Psoas muscle (tissue), 8 donors: ENCODE measurements at places on chromosomes 5 and 9.

- DNase-seq: no peak
Observed at GRCh38 chr5:40437452-40437861, 242.3 kb upstream of the PTGER4 start.

DNA sequence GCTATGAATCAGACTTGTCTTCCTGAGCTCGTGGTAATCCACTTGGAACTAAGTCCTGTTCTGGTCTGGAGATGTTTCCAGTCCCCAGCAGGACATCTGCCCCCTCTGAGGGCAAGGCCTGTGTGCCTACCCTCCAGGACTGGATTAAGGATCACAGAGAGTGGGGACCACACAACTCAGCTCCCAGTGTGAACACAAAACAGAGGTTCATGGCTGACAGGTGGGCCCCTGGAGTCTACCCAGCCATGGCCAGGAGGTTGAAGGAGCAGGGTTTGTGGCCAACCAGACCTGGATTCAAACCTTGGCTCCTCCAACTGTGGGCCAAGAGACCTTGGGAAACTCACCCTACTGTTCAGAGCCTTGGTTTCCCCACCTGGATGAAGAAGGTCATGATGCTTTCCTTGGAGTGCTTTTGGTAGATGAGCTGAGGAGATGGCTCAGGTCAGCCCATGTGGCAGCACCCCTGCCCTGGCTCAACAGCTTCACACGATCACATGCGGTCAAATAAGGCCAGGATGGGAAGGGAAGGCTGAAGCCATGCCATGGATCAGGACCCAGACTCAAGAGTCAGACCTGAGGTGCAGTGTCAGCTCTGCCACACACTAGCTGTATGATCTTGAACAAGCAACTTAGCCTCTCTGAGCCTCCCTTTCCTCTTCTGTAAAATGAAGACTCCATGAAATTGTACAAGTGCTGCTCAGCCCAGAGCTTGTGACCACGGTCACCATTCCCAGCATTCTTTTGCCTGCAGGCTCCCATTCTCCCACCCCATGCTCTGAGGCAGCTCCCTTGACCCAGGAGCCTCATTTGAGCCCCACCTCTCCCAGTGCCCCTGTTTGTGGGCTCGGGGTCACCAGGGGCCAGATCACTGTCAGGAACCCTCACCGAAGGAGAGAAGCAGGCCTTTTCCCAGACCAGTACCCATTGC lies 27.3 kb upstream of the ANGPTL2 start:
- DNase-seq: no peak

- DNase-seq: no peak
Observed at GRCh38 chr9:86626802-86627201, 272.6 kb upstream of the TUT7 start.

GRCh38 chr5:176901260-176902101 lies 2.3 kb upstream of the HK3 start:
- DNase-seq: no peak

DNA sequence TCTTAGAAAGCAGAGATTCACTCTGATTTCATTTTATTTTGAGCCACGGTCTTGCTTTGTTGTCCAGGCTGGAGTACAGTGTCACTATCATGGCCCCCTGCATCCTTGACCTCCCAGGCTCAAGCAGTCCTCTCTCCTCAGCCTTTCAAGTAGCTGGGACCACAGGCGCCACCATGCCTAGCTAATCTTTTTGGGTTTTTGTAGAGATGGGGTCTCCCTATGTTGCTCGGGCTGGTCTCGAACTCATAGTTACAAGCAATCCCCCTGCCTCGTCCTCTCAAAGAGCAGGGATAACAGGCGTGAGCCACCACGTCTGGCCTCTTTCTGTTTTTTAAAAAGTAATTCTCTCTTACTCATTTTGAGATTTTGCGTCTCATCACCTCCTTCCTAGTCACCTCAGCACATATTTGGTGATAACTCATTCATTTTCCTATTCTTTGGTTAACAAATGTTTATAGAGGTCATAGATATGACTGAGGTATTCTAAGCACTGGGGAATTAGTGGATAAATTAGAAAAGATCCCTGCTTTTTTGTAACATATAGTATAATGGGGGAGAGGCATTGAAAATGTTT lies 10.8 kb upstream of the DCP2 start:
- no peak for DNase-seq

DNA sequence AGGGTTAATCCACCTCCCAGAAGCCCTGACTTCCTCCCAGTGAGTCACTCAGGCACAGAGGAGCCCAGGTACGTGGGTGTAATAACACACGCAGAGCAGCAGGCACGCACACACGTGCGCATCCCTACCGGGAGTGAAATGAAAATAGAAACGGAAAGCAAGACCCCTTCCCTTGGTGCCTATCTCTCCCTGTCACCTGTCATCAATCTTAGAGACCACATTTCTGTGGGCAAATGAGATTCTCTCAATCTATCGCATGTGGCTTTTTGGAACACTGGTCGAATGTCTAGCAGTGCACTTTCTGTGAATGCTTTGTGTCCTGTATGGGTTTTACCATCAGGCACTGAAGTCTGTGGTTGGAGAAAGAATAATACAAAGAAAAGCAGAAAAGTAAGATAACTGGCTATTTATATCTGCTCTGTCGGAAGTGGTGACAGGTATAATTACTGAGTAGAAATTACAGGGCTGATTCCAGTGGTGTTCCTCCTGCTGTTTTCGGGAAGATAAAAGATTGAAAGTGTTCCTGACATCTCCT lies 137.7 kb upstream of the GRIA1 start:
- DNase-seq: no peak

DNA sequence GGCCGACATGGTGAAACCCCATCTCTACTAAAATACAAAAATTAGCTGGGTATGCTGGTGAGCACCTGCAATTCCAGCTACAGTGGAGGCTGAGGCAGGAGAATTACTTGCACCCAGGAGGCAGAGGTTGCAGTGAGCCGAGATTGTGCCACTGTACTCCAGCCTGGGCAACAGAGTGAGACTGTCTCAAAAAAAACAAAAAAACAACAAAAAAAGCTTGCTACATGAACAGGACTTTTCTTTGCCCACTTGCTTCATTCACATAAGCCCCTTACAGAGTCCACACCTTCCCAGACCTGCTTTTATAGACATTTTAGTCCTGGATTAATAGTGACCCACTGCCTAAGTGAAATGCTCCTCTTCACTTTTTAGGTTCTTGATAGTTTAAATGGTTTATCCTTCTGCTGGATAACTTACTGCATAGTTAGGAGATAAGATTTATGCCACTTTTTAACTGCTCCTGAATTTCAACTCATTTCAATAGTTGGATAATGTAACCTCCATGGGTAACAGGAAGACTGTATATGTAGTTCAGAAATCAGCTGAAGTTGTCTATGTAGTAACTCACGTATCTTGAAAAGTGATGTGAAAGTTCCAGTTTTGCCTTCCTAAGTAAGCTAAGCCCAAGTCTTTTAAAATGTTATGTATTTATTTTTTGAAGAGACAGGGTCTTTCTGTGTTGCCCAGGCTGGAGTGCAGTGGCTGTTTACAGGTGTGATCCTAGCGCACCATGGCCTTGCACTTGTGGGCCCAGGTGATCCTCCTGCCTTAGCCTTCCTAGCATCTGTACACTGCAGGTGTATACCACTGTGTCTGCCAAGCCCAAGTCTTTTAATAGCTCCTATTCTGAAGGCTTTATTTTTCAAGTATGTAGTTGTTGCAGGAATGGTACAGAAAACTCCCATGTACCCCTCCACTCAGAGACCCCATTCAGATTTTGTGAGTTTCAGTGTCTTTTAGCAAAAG lies 19.7 kb downstream of the SUB1 start:
- DNase-seq: no peak

- no peak for DNase-seq
Observed at GRCh38 chr5:59529239-59529638, 364.3 kb downstream of the PDE4D start.

DNA sequence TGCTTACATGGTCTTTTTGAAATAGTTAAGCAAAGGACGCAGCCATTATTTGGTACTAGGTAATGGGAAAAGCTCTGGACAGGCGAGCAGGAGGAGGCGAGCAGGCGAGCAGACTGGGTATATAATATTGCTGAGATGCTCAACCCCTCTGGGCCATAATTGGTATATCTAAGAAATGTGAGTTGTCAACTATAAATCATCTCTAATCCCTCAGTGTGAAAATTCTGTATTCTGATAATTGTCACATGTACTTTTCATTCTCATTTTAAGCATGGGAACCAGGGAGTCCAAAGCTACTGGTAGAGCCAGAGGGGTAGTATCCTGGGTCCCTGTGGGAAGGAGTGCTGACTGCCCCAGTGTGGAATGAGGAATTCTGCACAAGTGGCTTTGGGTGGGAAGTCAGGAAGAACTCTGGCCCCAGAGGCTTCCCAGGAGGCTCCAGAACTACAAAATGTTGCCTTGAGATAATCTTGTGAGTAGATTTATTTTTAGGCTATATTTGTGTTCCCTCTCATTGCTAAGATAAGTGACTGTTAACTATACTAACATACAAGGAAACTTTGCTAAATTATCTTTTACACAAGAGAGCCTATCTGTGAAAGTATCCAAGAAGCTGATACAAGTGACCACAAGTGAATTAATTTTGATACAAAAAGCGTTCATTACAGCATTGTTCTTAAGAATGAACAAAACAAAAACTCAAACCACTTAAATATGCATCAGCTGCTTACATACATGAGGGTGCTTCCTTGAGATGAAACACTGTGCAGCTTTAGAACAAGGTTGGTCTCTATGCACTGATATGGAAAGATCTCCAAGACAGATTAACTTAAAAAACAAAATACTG lies 70.5 kb upstream of the TNFAIP8 start:
- DNase-seq: no peak

DNA sequence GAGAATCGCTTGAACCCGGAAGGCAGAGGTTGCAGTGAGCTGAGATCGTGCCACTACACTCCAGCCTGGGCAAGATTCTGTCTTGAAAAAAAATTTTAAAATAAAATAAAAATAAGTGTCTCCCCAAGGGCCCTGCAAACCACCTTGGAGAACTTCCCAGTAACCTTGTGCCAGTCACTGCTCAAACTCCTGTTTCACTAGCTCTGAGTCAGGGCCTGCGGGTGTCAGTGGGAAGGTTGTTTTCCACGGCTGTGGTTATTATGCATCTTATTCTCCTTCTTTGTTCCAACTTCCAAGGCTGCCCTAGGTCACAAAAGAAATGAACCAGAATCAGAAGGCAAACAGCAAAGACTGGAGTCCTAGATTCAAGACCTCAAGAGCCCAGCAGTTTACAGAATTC lies 246.7 kb downstream of the ADAMTSL1 start:
- no peak for DNase-seq

GRCh38 chr9:107594908-107595530 lies 105.5 kb upstream of the KLF4 start:
- DNase-seq: no peak

DNA sequence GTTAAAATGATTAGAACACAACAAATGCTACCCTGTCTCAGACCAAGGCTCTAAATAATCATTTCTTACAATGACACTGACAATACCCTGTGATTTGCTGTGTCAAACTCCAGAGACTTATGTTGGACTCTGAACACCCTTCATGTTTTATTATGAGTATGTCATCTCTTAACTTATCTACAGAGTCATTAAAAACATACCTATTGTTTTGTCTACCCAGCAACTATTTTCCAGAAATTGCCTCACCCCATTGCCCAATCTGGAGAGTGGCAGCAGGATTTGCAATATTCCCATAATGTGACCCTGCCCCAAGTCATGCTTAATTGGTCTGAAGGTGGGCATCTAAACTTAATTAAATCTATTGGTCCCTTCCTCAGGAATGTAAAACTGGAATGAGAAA lies 23.0 kb upstream of the KIF2A start:
- no peak for DNase-seq
